Mammary epithelial cell (primary cell): ENCODE measurements at places on chromosomes 12 and 14. TPM values are rescaled to one million over a fixed set of nuclear protein-coding genes. Genes with fewer than 3 reads are reported as not detected.

- DNase-seq, result no peak
Measured at GRCh38 chr12:89153341-89153740, 199.0 kb downstream of the DUSP6 start.

DNA sequence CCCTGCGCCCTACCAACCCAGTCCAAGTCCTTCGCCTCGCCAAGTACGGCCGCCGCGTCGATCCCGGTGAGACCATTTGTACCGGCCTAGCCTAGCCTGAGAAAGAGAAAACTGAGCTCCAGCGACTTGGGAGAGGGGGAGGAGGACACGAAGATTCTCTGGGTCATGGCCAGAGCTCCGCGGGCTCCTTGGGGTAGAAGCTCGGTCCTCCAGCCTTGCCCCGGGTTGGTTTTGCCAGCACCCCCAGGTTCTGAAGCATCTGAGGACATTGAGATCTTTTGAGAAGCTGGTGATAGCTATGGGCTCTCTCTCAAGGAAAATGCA is 7.3 kb downstream of the LHX5 start:
- no peak for DNase-seq

DNA sequence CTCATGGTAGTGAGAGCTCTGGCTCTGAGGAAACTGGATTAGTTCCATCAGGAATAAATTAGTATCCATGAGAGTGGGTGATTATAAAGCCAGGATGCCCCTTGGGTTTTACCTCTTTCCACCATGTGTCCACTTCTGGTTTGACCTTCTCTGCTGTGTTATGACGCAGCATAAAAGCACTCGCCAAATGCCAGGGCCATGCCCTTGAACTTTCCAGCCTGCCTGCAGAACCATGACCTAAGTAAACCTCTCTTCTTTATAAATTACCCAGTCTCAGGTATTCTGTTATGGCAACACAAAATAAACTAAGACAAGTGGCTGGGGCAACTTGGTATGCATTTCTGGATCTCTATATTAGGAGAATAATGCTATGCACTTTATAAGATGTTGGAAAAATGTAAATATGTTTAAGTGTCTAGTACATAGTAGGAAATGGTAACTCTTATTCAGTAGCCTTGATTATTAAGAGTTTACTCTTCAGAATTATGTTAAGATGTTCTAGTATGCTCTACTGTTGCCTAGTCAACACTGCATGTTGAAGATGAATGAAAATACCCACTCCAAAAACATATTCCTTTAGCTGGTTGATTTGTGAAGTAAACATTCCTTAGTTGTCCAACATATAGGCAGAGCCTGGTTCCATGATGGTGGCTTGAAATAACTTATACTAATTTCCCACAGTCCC is 455.6 kb upstream of the TMPO start:
- DNase-seq, result no peak

DNA sequence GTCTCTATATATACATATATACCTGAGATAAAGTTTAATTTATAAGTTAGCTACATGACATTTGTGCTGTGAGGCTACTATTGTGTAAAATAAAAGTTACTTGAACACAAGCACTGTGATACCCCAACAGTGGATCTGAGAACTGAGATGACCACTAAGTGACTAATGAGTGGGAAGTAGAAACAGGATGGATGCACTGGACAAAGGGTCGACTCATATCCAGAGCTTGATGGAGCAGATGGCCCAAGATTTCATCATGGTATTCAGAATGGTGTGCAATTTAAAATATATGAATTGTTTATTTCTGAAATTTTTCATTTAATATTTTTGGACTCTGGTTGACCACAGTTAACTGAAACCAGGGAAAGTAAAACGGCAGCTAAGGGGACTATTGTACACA is 908.6 kb upstream of the MDGA2 start:
- peak; percentile 37 for DNase-seq

- no peak for DNase-seq
Measured at GRCh38 chr14:49451938-49452337, 134.2 kb downstream of the RPS29 start.

DNA sequence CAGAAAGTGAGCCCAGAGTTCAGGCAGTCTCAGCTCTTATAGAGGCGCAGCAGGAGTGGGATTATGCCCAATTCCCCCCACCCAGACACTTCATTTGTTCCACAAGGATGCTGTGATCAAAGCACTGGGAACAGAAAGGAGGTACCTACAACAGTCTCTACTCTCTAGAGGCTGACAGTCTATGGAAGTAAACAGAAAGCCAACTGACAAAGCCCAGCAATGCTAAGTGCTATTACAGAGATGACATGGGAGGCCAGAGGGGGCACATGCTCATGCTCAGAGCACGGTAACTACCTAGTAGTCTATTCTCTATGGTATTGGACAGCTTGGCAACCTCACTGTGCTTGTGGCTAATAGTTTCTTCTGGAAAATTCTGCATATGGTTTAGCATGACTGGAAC is 85.9 kb downstream of the STXBP6 start:
- DNase-seq, result no peak

DNA sequence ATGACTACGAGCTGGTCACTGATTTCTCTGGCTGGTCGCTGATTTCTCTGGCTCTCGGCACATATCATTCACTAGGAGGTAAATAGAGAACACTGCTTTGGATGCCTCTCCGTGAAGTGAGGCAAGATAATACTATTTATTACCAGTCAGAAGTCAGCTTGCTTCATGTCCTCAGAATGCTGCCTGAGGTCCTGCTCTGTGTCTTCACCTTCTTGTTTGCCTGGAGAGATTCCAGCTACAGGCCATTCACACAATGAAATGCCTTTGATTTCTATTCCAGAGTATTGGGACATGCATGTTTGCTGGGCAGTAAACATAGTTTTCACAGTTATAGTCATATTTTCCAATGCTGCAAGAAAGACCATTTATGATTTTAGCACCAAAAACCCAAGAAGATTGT is 106.7 kb downstream of the AEBP2 start:
- no peak for DNase-seq

GRCh38 chr12:40988355-40988754 is 199.8 kb upstream of the PDZRN4 start:
- no peak for DNase-seq

DNA sequence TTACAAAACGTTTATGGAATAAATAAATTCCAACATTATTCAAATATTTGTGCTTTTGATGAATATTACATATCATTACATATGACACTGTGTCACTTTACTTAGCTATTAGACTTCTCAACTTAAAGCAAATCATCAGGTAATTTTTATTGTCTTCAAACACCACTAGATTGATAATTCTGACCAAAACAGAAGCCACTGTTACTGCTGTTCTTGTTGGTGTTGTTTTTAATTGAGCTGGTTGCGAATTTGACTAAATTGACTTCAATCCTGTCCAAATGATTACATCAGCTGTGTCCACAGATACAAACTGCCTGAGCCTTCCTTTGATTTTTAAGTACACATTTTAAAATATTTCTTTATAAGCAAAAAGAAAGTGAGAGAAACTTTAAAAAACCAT is 29.2 kb downstream of the PRKD1 start:
- DNase-seq, result no peak

- DNase-seq, result no peak
Measured at GRCh38 chr14:58826845-58827686, 189.3 kb downstream of the DACT1 start.

GRCh38 chr14:90968025-90968424 is 92.4 kb downstream of the RPS6KA5 start:
- DNase-seq, result no peak

DNA sequence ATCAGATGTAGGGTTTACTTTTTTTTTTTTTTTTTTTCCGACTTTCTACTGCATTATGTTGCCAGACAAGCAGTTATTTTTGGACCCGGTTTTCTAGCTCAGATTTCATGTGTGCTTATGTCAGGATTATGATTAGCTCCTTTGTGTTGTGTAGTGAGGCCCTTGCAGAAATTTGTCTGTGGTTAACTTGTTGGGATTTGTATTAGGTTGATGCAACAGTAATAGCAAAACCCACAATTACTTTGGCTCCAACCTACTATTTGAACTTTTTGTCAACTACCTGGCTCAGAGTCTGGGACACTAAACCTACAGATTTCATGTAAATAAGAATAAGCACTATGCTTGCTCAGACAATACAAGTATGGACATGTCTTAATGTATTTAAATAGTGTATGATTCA is 44.1 kb upstream of the KCNJ8 start:
- peak; percentile 54 for DNase-seq

- no peak for DNase-seq
Measured at GRCh38 chr12:109767991-109768900, 54.6 kb downstream of the FAM222A start.

GRCh38 chr14:35285168-35286002 is 6.8 kb upstream of the PSMA6 start:
- peak; percentile 18 for DNase-seq

DNA sequence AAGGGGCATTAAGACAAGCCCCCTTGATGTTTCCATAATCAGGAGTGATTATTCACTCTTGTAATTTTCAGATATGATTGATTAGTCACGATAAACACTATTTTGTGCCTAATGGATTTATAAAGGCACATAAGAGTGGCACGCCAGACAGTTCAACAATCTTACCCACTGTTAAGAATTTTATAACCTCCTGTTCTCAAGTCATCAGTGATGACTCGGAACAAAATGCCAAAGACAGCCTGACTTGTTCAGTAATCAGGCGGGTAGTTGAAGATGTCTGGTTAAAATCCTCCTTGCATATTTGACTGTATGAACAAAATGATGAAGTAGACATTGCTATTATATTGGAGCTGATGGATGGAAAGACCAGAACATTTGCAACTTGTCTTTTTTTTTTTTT is 212.1 kb upstream of the RMST start:
- DNase-seq, result no peak

DNA sequence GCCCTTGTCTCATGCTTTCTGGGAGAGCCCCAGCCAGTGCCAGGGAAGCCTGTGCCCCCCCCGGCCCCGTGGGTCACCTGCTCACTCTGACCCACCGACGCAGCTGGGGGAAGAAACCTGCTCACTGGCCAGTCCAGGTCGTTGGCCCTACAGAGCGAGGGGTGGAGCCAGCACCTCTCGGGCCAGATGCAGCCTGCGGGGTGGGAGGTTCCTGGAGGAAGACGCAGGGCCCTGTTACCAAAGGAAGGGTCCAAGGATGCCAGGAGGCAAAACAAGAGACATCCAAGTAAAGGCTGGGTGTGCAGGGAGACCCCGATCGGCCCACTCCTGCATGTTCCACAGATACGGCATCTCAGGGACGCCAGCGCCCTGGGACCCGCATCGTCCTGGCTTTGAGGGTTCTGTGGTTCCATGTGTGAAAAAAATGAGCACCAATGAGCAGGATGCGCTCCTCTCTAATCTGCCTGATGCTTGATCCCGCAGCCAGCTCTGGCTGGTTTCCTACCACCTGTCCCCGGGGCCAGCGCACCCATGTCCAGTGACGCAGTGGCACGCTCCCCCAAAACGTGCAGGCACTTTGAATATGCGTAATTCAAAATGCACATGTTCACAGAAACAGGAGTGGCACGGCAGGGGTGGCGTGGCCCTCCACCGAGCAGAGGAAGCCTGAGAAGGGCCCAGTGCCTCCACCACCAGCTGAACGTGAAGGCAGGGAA is 66.0 kb upstream of the GALNT9 start:
- no peak for DNase-seq

DNA sequence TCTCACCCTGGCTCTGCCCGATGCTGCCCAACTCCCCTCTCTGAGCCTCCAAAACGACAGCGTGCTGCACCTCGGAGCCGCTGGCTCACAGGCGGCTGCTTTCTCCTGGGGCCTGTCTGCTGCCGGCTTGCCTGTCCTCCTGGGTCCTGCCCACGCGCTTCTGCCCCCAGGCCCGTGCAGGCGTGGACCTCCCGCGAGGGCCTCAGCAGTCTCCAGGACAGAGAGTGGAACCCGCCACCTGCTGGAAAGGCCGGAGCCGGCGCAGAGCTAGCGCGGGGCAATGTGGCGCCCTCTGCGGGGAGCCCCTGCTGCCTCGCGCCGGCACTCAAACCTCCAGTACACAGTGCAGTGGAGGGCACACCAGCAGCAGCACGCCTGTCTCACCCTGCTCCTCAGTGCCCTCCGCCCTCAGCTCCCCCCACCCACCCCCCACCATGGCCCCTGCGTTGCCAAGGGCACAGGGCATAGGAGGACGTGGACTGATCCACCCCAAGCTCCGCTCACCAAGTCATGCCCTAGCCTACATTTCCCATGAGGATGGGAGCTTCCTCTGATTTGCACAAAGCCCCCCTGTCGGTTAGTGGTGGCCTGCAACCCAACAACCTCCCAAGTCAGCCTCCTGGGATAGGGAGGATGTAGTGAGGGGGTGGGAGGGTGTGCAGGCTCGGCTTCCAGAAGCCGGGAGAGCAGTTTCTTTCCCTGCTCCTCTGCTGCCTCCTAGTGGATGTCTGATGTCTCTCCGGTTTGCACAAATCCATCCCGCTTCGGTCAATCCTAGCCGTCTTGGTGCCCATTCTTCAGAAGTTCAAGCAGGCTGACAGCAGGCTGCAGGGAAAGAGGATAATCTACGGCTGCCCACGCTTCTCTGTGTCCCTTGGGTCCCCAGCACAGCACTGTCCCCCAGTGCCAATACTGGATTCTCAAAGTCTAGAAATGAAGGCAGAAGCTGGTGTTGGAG is 25.2 kb downstream of the KRT8 start:
- peak; percentile 79 for DNase-seq

GRCh38 chr12:79455286-79455685 is 235.5 kb downstream of the PAWR start:
- no peak for DNase-seq

DNA sequence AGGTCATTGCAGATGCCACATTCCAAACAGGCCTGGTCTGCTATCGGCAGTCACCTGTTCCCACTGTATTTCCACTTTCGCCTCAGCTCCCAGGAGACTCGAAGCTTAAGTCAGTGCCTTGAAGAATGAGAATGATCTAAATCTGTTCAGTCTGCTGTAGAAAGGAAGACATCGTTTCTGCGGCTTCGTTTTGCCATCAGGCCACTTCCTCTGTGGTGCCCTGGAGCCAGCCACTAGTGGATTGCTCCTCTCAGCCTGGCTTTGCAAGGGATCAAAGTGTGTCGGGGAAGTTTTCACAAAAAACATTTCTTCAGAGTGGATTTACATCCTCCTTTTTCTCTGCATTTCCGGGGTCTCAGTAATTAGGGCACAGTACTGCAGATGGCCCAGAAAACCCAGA is 66.7 kb downstream of the AACS start:
- no peak for DNase-seq

MYH6 gene
- total RNA-seq, result not detected in 2 replicates

WNT1 gene
- not detected for total RNA-seq

MAP1LC3B2 gene
- 1.5 TPM for total RNA-seq

LIN7A gene
- under 0.01 TPM for total RNA-seq

KRT78 gene
- not detected for total RNA-seq

MYF5 gene
- not detected in 2 replicates for total RNA-seq

RAB5B gene
- total RNA-seq, result 79.4 TPM

FAM186B gene
- total RNA-seq, result 0.33 TPM

LMNTD1 gene
- 1.2 TPM for total RNA-seq

RHEBL1 gene
- total RNA-seq, result 1.0 TPM

CAPRIN2 gene
- total RNA-seq, result 32.7 and 38.0 TPM in 2 replicates

PSMA6 gene
- 128 TPM for total RNA-seq
